Activated T-helper 1 cell treated with anti-CD3 and anti-CD28 coated beads, Interleukin-12 subunit alpha, Interleukin-12 subunit beta, Interleukin-2, Interleukin-4 antibody, amounts not matched to agents 30 ng/mL and 10 ng/mL and 1 ng/mL, durations not matched to agents 14 hours and 24 hours and 36 hours (primary cell): ENCODE measurements at places on chromosomes 12 and 14. TPM values are rescaled to one million over a fixed set of nuclear protein-coding genes. Genes with fewer than 3 reads are reported as not detected.

MYH6 gene
- 0.52 and 0.59 TPM in 2 replicates for total RNA-seq

TMCC3 gene
- 0.08 and 0.12 TPM in 2 replicates for total RNA-seq

- DNase-seq = no peak
Observed at GRCh38 chr14:83825843-83826242, 1704.1 kb upstream of the FLRT2 start.

GRCh38 chr14:73764406-73765280 is 50.5 kb upstream of the PNMA1 start:
- no peak for DNase-seq

DNA sequence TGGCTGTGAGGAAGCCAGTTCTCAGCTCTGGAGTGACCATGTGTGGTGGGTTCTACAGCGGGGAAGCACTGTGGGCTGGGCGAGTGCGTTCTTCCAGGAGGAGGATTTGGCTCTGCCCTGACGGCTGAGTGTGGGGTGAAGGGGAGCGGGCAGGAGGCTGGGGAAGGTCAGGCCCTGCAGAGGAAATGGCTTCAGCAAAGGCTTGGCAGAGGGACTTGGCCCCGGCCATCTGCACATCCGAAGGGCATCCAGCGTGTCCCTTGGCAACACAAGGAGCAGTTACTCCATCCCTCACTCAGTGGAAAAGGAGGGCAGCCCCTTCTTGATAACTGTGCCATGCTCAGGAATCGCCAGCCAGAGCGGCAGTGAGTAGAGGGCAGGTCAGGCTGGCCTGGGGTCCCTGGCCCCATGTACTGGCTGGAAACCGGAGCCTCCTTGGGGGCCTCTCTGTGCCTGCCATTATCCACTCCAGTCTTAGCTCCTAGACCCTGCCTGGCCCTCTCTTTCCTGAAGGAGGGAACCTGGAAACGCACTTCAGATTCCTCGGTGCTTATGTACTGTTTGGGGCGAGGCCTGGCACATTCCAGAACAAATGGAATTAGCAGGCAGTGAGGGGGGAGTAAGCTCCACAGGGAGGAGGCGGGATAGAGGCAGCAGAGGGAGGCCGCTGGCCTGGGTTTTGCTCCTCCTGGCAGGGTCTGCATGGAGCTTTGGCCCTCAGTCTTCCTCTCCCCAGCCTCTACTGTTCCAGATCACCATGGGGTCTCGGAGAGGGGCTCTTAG is 133.6 kb upstream of the NCOR2 start:
- DNase-seq = no peak

DNA sequence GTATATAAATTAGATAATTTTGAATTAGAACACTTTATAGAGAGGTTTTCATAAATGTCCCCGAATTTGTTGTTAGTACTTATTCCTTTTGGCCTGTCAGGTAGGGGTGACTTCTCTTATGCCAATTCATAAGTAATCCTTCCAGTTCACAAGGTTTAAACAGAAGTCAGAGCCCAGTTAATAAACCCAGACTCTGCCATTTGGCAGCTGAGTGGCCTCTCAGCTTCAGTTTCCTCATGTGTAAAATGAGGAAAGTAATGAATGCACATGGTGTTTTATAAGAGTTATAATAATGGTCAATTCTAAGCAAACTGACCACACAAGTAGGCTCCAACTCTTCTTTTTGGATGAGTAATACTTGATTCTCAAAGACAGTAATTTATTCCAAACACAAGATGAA is 10.3 kb downstream of the MTERF2 start:
- DNase-seq = no peak

DNA sequence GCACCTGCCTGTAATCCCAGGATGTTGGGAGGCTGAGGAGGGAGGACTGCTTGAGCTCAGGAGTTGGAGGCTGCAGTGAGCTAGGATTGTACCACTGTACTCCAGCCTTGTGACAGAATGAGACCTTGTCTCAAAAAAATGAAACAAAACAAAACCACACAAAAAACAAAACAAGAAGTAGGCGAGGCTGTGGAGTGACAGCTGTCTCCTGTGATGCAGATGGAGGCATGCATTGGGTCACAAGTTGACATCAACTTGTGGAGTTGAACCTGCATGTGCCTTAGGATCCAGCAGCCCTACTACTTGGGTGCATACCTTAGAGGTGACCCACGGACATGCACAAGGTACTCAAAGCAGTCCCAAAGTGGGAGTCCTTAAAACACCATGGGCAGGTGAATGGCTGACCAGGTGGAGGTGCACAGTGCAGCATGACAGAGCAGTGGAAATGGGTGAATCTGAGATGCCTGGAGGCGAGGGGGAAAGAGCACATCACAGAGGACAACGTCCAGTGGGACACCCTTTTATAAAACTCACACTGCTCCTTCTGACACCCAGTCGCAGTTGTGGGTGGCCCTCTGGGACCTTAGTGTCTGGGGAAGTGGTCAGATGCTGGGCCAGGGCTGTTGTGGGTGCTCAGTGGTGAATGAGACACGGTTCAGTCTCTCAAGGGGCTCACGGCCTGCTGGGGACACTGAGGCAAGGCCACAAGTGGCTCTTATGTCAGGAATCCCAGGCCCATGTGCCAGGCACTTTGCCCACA is 12.7 kb downstream of the PLBD2 start:
- no peak for DNase-seq
